ENCODE measurements at places on chromosomes 1 and 21. TPM values are rescaled to one million over a fixed set of nuclear protein-coding genes. Genes with fewer than 3 reads are reported as not detected.

The IVL gene
- not detected for total RNA-seq

GRCh38 chr21:42692688-42693087 is 39.3 kb downstream of the PDE9A start:
- DNase-seq = no peak

The MAP10 gene
- total RNA-seq = 3.2 TPM

GRCh38 chr1:204513117-204513716 is 3.0 kb upstream of the MDM4 start:
- peak; percentile 49 for DNase-seq

The COG2 gene
- 38.8 TPM for total RNA-seq

The RGS8 gene
- not detected for total RNA-seq

- DNase-seq = no peak
Measured at GRCh38 chr1:145990249-145990855, 6.0 kb downstream of the TXNIP start.

- no peak for DNase-seq
Measured at GRCh38 chr1:71231751-71232150, 150.9 kb upstream of the ZRANB2 start.

The MX2 gene
- 5.3 TPM for total RNA-seq

The PDE9A gene
- total RNA-seq = 16.6 TPM

DNA sequence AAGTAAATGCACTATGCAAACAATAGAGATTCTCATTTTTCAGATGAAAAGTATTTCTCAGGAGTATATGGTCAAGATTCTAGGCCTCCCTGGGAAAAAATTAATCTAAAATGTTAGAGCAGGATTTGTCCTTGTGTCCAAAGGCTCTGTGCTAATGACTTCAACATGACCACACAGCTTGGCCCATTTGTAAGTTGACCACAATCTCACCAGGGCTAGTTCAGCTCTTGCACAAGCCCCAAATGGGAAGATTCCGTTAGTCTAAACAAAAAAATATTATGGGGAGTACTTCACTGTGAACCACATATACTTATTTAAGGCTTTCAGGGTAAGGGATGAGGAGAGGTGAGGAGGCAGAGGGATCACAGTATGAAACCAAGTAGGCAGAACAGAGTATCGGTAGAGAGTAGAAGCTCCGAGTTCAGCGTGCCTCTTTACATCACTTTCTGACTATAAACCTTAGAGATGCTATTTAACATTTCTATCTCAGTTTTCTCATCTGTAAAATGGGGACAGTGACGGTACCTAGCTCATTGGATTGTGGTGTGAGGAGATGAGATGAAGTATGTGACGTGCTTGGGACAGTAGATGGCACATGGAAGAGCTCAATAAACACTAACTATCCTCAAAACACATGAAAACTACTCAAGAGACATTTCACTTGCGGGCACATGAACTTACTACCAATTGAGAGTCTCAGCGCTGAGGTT is 37.8 kb upstream of the CTTNBP2NL start:
- no peak for DNase-seq

GRCh38 chr1:23102289-23102688 is 66.4 kb downstream of the LUZP1 start:
- DNase-seq = no peak

DNA sequence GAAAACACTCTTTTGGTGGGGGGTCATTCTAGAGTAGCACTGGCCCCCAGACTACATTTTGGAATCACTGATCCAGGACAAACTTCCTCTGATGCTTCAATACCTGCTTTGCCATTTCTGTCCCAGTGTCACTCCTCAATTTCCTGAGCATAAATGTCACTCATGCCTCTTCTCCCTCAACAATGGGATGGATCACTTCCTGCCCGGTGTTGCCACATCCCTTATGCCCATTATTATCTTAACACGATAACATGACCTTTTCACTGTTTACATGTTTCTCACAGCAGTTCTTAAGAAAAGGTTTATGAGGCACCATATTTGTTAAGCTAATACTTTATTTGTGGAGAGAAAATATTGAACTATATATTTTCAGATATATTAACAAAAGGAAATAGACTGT is 3.9 kb upstream of the ITLN1 start:
- no peak for DNase-seq

The ADAM30 gene
- not detected for total RNA-seq

The HIVEP3 gene
- total RNA-seq = 34.2 TPM

The SZT2 gene
- 58.4 TPM for total RNA-seq

DNA sequence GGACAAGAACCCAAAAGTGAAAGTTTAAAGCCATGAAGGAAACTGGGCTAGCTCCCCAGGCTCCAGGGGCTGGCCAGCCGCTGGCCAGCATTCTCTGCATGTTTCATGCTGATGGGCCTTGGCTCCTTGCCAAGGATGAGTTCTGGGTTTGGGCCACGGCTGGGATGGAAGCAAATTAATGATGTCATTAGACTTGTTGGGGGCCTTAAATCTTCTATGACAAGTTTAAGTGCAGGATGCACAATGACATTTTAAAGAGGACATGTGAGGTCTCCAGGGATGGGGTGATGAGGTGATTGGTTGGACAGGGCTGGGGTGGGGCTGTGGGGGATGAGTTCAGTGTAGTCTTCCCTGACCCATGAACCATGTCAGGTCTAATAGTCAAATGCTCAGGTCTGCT is 199.6 kb downstream of the TRABD2B start:
- no peak for DNase-seq

- no peak for DNase-seq
Measured at GRCh38 chr1:57289781-57290180, 134.1 kb downstream of the DAB1 start.

The BTBD19 gene
- 19.8 TPM for total RNA-seq

- DNase-seq = no peak
Measured at GRCh38 chr1:59230622-59231021, 66.3 kb upstream of the FGGY start.

- DNase-seq = no peak
Measured at GRCh38 chr1:180382326-180383115, 119.9 kb downstream of the ACBD6 start.

DNA sequence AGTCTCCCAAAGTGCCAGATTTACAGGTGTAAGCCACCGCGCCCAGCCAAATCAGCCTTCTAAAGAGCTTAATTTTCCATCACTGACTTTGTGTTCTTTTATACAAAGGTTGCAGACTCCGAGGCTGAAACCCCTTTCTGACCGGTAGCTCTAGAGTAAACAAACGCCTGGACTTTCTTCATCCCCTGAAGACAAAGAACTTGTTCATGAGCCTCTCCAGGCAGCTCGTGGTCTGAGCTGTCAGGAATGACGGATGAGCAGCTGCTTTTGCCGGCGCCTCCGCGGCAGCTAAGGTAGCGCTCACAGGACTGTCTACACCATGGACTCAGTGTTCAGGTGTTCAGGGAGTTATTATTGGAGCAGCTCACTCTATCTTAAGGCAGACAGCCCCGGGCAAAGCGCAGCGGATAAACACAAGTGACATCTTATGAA is 128.5 kb upstream of the ERRFI1 start:
- DNase-seq = no peak

DNA sequence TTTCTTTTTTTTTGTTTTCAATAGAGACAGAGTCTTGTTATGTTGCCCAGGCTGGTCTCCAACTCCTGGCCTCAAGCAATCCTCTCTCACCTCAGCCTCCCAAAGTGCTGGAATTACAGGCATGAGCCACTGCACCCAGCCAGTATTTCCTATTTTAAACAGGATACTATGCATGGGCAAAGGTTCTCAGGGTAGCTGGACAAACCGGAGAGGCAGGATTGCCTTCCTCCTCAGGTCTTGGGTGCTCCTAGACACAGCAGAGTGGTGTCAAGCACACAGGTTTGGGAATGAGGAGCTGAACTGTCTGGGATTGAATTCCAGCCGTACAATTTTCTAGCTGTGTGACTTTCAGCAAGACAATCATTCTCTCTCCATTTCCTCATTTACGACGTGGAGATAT is 22.9 kb upstream of the HNRNPU start:
- DNase-seq = no peak

DNA sequence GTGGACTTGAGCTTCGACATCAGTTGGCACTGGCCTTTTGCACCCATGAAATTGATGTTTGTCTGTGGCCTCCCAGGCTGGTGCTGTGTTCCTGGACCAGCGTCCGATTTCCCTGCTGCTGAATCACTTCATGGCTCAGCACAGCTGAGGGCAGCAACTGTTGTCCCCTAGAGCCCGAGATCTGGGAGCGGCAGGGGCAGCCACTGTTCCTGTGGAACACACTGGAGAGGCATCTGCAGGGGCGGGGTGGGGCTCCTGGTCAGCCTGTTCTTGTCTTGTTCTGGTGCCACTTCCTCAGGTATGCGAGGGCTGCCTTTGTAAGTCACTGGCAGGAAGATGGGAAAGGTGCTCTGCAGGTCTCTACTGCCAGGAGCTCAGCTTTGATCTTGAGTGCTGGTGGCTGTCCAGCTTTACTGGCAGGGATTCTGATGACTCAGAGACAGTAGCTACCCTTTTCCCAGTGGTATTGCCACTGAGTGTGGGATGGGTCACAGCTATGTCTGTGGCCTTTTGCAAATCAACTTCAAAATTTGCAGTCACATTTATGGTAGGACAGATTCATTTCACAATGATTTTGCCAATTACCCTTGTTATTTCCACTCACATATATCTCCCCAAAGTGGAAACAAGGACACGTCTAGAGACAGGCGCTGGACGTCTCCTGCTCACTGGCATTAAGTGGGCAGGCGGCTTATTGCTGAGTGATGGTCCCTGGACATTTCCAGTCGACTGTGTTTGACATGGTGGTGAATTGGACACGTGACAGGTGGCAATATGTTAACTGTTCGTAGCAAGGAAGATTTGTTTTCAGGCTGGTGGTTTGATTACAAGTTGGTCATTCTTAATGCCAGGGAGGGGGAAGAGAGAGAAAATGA is 15.3 kb downstream of the AGPAT3 start:
- no peak for DNase-seq

DNA sequence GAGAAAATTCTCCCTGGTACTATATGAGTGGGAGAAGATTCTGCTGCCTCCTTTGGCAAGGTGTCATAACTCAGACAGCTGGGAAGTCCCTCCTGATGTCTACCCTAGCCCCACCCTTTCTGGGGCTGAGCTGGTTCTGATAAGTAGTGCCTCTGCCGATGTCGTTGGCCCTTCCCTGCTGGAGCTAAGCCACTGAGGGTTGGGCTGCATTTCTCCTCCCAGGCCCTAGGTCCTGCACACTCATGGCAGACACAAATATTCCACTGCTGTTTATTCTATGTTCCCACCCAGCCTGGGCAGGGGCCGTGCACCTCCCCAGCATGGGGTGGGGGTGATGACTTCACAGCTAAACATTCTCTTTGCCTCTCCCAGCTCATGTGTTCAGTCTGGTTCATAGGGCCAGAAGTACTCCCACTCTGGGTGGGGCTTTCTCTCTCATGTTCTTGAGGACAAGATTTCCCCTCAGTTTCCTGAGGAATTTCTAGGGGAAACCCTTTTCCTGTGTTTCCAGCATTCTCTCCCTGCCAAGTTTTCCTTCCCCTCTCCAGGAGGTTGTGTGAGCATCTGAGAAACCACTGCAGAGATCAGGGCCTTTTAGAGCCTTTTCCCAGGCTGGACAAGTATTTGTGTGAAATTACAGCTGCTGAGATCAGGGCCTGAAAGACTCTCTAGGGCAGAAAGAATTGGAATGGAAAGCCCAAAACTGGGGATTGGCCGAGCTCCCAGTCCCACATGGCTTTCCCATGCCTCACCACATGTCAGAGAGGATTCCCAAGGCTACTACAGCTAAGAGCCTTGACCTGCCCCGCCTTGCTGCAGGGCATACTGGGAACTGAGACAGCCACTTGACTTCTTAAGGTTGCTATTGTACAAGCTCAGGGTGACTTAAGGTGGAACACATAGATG is 66.2 kb downstream of the ATP2B4 start:
- DNase-seq = no peak

The AK4 gene
- total RNA-seq = 109 TPM

- DNase-seq = no peak
Measured at GRCh38 chr1:64231153-64231552, 27.7 kb downstream of the UBE2U start.

DNA sequence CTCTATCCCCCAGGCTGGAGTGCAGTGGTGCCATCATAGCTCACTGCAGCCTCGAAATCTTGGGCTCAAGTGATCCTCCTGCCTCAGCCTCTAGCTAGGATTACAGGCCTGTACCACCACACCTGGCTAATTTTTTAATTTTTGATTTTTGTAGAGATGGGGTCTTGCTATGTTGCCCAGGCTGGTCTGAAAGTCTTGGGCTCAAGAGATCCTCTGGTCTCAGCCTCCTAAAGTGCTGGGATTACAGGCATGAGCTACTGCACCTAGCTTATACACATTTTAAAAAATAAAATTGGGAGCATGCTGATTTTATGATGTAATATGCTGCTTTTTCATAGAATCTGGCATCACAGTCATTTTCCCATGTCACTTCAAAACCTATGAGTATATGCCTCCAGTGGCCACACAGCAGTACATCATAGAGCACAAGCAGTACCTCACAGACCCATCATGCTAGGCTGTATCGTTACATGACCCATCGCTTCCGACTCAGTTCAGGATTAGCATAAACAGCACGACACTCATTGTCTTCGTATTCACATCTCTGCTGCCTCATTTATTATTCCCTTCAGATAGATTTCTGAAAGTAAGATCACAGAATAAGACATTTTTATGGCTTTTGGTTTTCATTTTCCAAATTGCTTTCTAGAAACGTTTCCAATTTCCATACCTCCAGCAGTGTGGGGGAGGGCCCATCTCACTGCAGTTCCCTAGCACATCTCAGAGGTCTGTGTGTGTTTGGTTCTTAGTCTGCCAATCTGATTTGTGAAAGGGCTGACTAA is 35.9 kb upstream of the CCSAP start:
- no peak for DNase-seq

DNA sequence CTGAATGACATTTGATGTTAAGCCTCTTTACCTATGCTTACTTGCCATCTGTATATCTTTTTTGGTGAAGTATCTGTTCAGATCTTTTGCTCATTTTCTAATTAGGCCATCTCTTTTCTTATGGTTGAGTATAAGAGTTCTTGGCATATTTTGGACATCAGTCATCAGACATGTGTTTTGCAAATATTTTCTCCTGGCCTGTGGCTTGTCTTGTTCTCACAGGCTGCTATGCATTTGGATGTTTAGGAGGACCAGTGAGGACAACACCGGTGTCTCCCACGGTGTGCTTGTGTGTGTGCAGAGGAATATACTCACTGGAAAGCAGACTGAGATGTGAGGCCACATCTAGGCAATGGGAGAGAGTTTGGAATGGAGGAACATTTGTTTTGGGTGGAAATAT is 87.1 kb upstream of the LYST start:
- no peak for DNase-seq

DNA sequence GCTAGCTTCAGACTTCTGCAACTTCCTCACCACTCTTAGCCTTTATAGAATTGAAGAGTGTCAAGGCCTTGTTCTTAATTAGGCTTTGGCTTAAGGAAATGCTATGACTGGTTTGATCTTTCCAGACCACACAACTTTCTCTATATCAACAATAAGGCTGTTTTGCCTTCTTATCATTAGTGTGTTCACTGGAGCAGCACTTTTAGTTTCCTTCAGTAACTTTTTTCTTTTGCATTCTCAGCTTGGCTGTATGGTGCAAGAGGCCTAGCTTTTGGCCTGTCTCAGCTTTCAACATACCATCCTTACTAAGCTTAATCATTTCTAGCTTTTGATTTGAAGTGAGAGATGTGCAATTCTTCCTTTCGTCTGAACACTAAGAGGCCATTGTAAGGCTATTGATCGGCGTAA is 8.6 kb downstream of the PRKACB start:
- DNase-seq = no peak

Data from activated T-helper 2 cell treated with anti-CD3 and anti-CD28 coated beads, Interferon-gamma antibody, Interleukin-2, Interleukin-4, amounts not matched to agents 10 μg/mL and 5 μg/mL and 100 μg/mL, durations not matched to agents 14 hours and 24 hours and 36 hours (primary cell).